ENCODE measurements at places on chromosomes 4 and X.

DNA sequence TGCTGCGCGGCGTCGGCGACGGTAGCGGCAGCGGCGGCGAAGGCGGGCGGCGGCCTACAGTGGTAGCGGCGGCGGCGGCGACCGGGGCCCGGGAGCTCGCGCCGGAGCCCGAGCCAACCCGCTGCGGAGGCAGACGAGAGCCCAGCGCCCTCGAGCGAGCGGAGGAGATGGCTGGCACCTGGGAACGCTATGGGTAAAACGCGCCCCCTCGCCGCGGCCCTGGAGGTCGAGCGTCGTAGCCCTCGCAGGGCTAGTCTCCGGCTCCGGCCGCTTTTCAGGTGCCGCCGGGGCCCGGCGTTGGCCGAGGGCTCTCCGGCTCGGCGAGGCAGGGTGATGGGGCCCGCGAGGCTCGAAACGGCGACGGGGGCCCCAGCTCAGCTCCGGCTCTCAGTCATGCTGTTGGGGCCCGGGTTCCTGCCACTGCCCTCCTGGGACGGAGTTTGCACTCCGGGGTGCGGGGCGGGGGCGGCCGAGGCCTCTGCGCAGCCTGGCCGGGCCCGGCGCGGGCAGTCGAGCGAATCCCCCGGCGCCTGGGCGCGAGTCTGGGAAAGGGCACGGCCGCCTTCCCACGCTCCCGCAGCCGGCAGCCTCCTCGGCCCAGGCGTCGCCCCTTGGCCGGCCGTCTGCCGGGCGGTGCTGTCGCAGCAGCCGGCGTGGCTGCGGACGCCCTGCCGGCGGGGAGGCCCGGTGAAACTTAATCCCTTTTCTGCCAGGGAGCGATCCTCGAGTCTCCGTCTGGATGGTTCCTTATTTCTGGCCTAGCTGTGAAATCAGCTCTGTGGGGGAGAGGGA, 768 bp downstream of the MID2 start:
- DNase-seq: no peak

- peak; percentile 68 for DNase-seq
Measured at GRCh38 chrX:15497865-15498264, 2.7 kb upstream of the BMX start.

DNA sequence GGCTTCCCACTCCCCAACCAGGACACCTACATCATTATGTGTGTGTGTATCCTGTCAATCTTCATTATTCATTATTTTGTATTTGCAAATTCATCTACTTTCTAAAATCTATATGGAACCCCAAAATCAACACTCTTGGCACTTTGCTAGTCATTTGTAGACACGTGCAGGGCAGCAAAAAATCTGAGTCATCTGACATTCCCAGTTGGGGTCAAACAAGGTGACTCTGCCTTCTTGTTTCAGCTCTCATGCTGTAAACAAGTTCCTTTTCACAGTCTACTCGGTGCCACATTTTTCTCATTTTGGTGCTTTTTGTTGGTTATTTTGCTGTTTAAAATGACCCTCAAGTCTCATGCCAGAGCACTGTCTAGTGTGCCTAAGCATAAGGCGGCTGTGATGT, 5.9 kb downstream of the MRFAP1L1 start:
- no peak for DNase-seq

GRCh38 chr4:15345134-15345533, 82.7 kb upstream of the C1QTNF7 start:
- no peak for DNase-seq

- DNase-seq: no peak
Measured at GRCh38 chr4:153638011-153638410, 46.1 kb upstream of the TLR2 start.
